PC-9 (cell line): ENCODE measurements at places on chromosomes 6 and 20. TPM values are rescaled to one million over a fixed set of nuclear protein-coding genes. Genes with fewer than 3 reads are reported as not detected.

The OSBPL2 gene
- total RNA-seq: 84.8 and 90.7 TPM in 2 replicates

DNA sequence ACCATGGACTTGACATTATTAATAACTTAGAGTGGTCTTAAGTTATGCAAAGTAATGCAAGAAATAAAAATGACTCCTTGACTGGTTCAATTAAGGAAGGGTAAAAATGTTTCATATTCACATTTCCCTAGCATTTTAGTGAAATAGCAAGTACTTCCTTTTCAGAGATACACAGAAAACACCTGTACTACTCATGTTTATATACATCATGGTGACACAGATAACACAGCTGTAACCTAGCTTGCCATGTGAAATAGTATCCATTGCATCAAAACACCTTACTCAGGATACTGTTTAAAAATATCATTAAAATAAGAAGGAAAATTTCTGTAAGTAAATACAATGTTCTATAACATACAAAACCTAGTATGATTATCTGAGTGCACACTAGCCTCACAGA, 102.4 kb downstream of the AHI1 start:
- DNase-seq: no peak
- H3K4me1 ChIP-seq: no peaks in the 10 kb centered on the region
- H3K4me3 ChIP-seq: no peak overlapping the region
- no peaks in the 10 kb centered on the region for H3K27me3 ChIP-seq

DNA sequence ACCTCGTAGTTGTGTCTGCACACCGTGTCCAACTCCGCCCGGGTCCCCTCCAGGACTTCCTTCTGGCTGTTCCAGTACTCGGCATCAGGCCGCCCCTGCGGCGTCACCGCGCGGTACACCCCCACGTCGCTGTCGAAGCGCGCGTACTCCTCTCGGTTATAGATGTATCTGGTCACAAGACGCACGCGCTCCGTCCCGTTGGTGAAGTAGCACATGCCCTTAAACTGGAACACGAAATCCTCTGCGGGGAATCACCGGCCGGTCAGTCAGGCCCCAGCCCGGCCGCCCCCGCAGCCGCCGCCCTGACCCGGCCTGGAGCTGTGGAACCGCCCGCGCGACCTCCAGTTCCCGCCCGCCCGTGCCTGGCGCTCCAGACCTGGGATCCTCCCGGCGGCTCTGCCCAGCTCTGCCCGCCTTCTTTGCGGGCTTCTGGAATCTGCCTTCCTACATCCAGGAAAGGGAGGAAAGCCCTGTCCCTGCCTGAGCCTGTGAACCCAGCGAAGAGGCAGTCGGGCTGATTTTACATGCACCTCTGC, 1.6 kb downstream of the HLA-DQB1 start:
- H3K27ac ChIP-seq: no peak overlapping the region
- peaks cover 10% of the 10 kb centered on the region for H3K27me3 ChIP-seq
- DNase-seq: no peak
- H3K4me3 ChIP-seq: no peak overlapping the region
- H3K4me1 ChIP-seq: no peaks in the 10 kb centered on the region
- no peaks in the 10 kb centered on the region for H3K36me3 ChIP-seq

The ADTRP gene
- 4.1 and 7.9 TPM in 2 replicates for total RNA-seq

DNA sequence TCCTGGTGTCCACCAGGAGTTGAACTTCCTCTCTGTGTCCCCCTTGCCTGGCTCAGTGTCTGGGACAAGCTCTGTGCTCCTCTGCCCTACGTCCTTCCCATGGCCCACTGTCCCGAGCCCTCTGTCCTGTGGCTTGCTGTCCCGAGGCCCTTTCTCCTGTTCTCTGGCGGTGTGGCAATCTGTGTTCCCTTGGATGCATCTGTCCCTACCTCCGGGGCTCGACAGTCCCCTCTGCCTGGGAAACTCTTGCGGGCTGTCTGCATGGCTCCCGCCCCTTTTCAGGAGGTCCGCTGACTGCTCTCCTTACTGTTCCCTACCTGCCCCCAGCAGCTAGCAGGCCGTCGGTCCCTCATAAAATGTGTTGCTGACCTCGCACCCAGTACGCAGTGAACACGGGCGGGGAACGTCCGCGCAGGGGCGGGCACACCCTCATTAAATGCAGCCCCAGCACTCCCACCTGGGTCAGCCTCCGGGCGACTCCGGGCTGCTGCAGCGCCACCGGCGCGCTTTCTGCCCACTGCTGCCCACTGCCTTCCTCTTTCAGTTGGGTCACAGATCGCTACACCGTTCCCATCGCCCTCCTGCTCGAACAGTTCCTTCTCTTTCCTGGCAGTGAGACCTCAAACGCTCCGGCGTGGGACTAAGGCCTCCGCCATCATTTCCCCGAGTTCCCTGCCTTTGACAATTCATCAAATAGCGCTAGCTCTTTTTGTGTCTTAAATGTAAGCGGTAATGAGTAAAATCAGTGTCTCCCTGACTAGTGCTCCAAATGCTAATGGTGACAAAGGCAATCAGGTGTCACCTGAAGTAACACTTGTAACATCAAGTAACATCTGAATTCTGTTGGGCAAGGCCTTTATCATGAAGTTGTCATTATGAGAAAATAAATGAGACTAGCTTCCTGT, 60.5 kb downstream of the RSPH3 start:
- DNase-seq: no peak
- H3K27me3 ChIP-seq: no peaks in the 10 kb centered on the region
- no peak overlapping the region for H3K27ac ChIP-seq
- 0 out of 2 replicates have a peak, but pooled peaks cover 4% of the 10 kb centered on the region for H3K4me1 ChIP-seq

The LY6G5C gene
- total RNA-seq: 2.6 and 3.7 TPM in 2 replicates

The SLC26A8 gene
- not detected in 2 replicates for total RNA-seq

The DACT2 gene
- not detected in 2 replicates for total RNA-seq

- no peak for DNase-seq
- no peaks in the 10 kb centered on the region for H3K27me3 ChIP-seq
- H3K4me3 ChIP-seq: no peak overlapping the region
- H3K36me3 ChIP-seq: no peaks in the 10 kb centered on the region; the same call in 1 of the 2 replicates
- no peak overlapping the region for H3K27ac ChIP-seq
Measured at GRCh38 chr20:63951398-63952209, 4.6 kb downstream of the UCKL1 start.

The DEFB114 gene
- not detected in 2 replicates for total RNA-seq

DNA sequence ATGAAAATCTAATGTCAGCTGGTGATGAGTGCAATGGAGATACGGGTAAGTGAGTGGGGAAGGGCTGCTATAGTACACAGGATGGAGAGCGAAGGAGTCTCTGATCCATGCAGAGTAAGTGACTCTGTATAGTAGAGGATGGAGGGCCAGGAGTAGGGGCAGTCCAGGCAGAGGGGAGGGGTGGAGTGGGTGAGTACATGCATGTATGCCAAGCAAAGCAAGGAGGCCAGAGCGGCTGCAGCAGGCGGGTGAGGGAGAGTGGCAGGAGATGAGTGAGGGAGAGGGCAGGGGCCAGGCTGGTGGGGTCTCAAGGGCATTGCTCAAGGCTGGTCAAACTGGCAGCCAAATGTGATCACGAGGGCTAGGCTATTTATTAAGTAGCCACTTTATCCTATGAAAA, 94.0 kb downstream of the PREP start:
- H3K4me1 ChIP-seq: no peaks in the 10 kb centered on the region
- H3K36me3 ChIP-seq: peaks cover 21% of the 10 kb centered on the region; the same call in 1 of the 2 replicates
- no peaks in the 10 kb centered on the region for H3K27me3 ChIP-seq
- H3K4me3 ChIP-seq: no peak overlapping the region
- DNase-seq: no peak

DNA sequence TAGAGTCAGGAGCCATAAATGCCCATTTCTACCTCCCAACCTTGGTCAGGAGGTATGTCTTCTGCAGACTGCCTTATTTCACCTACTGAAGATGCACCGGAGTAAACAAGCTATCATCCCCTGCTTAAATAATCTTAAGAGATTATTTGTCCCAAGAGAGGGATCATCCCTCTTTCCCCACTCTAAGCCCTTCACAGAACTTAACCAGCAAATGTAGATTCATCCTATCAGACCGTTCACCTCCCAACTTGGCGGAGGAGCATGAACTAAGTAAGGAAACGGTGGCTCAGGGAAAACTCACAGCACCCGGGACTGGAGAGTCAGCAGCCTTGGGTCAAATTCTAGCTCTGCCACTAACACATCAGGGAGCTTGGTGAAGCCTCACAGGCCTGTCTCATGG, 115.3 kb downstream of the TRERF1 start:
- no peak overlapping the region for H3K4me3 ChIP-seq
- H3K27ac ChIP-seq: no peak overlapping the region
- DNase-seq: no peak
- H3K27me3 ChIP-seq: no peaks in the 10 kb centered on the region

The SNHG17 gene
- 41.5 and 58.9 TPM in 2 replicates for total RNA-seq

DNA sequence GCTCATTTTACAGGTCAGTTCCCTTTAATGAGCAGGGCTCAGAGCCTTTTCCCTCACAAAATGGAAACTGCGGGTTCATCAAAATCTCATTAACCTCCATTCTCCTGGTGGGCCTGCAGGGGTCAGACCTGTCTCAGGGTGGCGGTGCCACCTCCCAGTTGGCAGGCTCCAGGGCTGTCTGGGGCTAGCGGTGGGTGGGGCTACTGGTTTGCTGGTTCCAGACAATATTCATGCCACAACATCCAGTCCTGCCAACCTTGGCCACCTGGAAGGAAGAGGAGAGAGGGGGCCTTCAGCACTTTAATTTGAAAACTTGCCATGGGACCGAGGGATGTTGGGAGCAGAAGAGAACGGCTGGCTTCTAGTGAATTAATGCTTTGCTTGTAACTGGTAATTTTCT, 41.9 kb upstream of the CTNNBL1 start:
- no peaks in the 10 kb centered on the region for H3K36me3 ChIP-seq
- DNase-seq: no peak
- no peak overlapping the region for H3K27ac ChIP-seq

DNA sequence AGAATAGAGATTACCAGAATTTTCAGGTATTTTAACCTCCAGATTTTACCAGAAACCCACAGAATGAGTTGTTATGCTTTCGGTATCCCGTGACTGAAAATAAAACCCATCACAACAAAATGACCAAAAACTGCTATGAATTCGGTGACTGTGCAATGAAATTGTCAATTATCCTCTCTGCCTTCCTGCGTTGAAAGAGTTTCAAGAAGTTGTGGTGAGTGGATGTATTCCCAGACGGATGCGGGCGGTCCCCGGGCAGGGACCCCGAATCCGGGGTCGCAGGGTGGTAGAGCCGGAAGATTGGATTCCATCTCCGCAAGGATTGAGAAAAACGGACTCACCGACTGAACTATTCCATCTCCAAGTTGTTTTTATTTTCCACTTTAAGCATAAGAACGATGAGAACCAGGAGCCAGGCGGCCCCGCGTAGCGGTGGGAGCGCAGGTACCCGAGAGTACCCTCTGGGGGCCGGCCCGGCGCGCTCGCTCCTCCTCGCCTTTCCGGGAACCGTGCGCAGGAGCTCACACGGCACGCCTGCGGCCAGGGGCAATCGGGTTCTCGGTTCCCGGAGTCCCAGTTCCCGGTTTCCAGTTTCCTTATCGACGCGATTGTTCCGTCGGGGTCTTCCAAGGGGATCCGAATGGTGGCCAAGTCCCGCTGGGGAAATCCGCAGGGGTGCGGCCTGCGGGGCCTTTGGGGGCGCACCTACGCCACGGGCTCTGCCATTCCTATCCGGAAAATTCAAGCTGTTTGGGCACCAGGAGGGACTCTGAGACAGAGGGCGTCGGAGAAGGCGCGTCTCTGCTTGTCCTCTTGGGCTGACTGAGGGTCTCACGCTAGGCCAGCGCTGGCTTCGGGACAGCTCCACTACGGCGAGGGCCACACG, 104.9 kb upstream of the PRDM1 start:
- no peaks in the 10 kb centered on the region for H3K27me3 ChIP-seq
- H3K36me3 ChIP-seq: no peaks in the 10 kb centered on the region
- no peak overlapping the region for H3K4me3 ChIP-seq
- no peak for DNase-seq
- H3K27ac ChIP-seq: no peak overlapping the region

DNA sequence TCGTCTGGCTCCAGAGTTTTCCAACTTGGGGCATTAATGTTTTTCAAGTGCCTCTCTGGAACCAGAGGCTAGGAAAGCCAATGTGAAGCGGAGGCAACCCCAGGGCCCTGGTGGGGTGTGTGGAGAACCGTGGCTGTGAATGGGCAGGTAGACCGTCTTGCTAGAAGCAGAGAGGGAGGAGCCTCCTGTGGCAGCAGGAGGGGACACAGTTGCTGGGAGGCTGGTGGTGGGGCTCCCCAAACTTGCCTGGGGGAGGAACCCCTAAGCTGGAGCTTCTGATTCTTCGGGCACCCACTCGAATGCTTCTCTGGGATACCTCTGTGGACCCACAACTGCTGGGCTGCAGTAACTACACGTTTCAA, 65.3 kb upstream of the APCDD1L start:
- H3K36me3 ChIP-seq: no peaks in the 10 kb centered on the region
- no peak overlapping the region for H3K4me3 ChIP-seq
- no peak for DNase-seq
- H3K27me3 ChIP-seq: no peaks in the 10 kb centered on the region
- no peaks in the 10 kb centered on the region for H3K4me1 ChIP-seq
- no peak overlapping the region for H3K27ac ChIP-seq

GRCh38 chr6:113623129-113623528, 234.0 kb upstream of the MARCKS start:
- H3K27ac ChIP-seq: no peak overlapping the region
- H3K4me1 ChIP-seq: peaks cover 10% of the 10 kb centered on the region; the same call in 1 of the 2 replicates
- no peaks in the 10 kb centered on the region for H3K27me3 ChIP-seq
- H3K36me3 ChIP-seq: no peaks in the 10 kb centered on the region

- H3K4me3 ChIP-seq: no peak overlapping the region
- no peaks in the 10 kb centered on the region for H3K36me3 ChIP-seq
- DNase-seq: no peak
Measured at GRCh38 chr6:32742374-32742773, 1.2 kb downstream of the HLA-DQA2 start.

GRCh38 chr6:45072673-45073072, 255.5 kb upstream of the RUNX2 start:
- no peak for DNase-seq
- H3K27me3 ChIP-seq: no peaks in the 10 kb centered on the region
- no peak overlapping the region for H3K27ac ChIP-seq
- H3K4me3 ChIP-seq: no peak overlapping the region
- H3K4me1 ChIP-seq: no peaks in the 10 kb centered on the region
- no peaks in the 10 kb centered on the region for H3K36me3 ChIP-seq

DNA sequence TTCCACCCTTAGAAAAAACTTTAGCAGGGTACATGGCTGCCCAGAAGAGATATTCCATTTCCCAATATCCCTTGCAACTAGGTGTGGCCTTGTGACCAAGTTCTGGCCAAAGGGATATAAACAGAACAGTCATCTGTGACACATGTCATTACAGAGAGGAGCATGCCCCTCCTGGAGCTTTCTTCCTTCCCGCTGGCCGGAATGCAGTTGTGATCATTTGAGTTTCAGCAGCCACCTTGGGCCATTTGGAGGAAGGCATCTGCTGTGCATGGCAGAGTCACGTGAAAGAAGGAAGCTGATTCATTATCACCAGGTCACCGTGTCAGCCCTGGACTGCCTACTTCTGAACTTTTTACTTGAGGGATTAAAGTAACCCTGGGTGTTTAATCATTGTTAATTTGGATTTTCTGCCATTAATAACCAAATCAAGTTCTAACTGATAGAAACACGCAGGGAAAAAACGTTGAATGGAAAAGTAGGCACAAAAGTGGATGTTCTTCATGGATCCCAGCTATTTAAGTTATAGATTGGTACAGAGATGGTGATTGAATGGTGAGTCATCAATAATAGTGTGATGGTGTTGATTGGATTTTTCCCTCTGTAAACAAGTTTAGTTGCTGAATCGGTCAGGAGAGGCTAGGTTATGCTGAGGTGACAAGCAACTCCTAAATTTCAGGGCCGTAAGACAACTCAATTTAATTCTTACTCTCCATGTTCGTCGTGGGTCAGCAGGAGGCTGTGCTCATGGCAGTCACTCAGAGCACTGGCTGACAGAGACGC, 80.7 kb upstream of the CCDC167 start:
- no peak for DNase-seq
- H3K36me3 ChIP-seq: no peaks in the 10 kb centered on the region
- H3K4me1 ChIP-seq: peaks cover 54% of the 10 kb centered on the region
- no peak overlapping the region for H3K4me3 ChIP-seq
- no peak overlapping the region for H3K27ac ChIP-seq
- H3K27me3 ChIP-seq: no peaks in the 10 kb centered on the region
